T-helper 17 cell (primary cell): ENCODE measurements at places on chromosomes 2 and 18. TPM values are rescaled to one million over a fixed set of nuclear protein-coding genes. Genes with fewer than 3 reads are reported as not detected.

GRCh38 chr2:39492095-39492590 lies 55.1 kb upstream of the MAP4K3 start:
- DNase-seq = no peak
- peaks cover 5% of the 10 kb centered on the region for H3K36me3 ChIP-seq
- H3K4me3 ChIP-seq = no peak overlapping the region
- no peak overlapping the region for H3K27ac ChIP-seq

- no peaks in the 10 kb centered on the region for H3K4me1 ChIP-seq
- H3K27ac ChIP-seq = no peak overlapping the region
- H3K27me3 ChIP-seq = peaks cover 19% of the 10 kb centered on the region
- H3K4me3 ChIP-seq = no peak overlapping the region
- H3K36me3 ChIP-seq = no peaks in the 10 kb centered on the region
- DNase-seq = no peak
These were observed 201.9 kb upstream of the SPRED2 start for GRCh38 chr2:65634304-65634703.

DNA sequence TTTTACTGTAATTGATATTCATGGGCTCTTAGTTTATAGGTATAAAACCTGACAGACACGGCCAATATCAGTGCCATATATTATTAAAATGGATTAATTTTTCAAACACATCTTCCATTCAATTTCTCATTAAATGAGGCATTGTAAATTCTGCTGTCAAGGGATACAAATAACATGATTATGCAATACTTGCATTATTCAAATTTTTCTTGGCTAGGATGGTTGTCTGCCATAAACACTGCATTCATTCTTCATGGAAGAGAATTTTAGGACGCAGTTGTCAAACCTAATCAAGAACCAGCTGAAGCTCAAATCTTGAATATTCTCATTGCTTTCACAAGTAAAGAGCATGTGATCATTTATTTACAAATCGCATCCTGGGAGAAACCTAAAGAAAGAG lies 255.6 kb downstream of the RDH14 start:
- no peaks in the 10 kb centered on the region for H3K27me3 ChIP-seq
- H3K36me3 ChIP-seq = no peaks in the 10 kb centered on the region
- DNase-seq = no peak
- H3K4me1 ChIP-seq = no peaks in the 10 kb centered on the region

GRCh38 chr2:205878999-205879762 lies 196.9 kb downstream of the NRP2 start:
- H3K4me1 ChIP-seq = no peaks in the 10 kb centered on the region
- H3K4me3 ChIP-seq = no peak overlapping the region
- peaks cover 39% of the 10 kb centered on the region for H3K27me3 ChIP-seq
- no peak for DNase-seq

Gene FSHR
- total RNA-seq = not detected

GRCh38 chr2:240301256-240301795 lies 134.1 kb upstream of the GPC1 start:
- DNase-seq = no peak
- no peaks in the 10 kb centered on the region for H3K36me3 ChIP-seq
- no peak overlapping the region for H3K4me3 ChIP-seq
- peaks cover 46% of the 10 kb centered on the region for H3K27me3 ChIP-seq
- no peaks in the 10 kb centered on the region for H3K4me1 ChIP-seq

DNA sequence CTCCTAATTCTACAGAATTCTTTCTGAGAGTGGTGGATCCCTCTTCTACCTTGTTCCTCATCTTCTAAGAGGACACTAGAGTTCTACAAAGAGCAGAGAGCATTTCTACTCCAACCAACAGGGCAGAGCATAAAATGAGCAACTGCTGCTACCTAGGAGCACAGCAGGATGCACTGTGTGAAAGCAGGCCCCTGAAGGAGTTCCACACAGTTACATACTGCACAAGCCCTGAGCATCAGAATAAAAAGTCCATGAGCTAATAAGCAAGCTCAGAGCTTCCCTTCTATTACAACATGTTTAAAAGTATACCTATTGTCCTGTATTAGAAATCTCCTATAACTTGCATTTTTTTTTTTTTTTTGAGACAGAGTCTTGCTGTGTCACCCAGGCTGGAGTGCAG lies 8.4 kb downstream of the FHL2 start:
- DNase-seq = no peak
- H3K27me3 ChIP-seq = peaks cover 13% of the 10 kb centered on the region
- H3K4me1 ChIP-seq = no peaks in the 10 kb centered on the region
- H3K27ac ChIP-seq = no peak overlapping the region
- no peak overlapping the region for H3K4me3 ChIP-seq

Gene RAPGEF4
- 0.32 TPM for total RNA-seq
